ENCODE measurements at places on chromosomes 7 and 10.

DNA sequence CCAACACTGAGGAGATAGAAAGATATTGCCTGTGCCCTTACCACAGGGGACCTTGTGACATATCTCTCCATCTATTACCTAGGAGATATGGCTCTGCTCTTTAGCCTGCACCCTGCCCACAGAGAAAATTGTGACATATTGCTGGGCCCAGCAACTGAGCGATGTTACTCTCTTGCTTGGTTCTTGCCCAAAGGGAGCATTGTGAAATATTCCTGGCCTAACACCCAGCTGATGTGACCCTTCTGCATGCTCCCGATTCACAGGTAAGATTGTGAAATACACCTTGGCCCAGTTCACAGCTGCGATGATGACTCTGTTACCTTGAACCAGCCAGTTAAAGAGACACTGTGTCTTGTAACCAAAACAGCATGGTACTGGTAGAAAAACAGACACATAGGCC is 37.2 kb upstream of the ZNF107 start:
- H3K36me3 ChIP-seq = no peaks in the 10 kb centered on the region
- no peak overlapping the region for H3K4me3 ChIP-seq
- H3K27ac ChIP-seq = no peak overlapping the region
- no peaks in the 10 kb centered on the region for H3K27me3 ChIP-seq

DNA sequence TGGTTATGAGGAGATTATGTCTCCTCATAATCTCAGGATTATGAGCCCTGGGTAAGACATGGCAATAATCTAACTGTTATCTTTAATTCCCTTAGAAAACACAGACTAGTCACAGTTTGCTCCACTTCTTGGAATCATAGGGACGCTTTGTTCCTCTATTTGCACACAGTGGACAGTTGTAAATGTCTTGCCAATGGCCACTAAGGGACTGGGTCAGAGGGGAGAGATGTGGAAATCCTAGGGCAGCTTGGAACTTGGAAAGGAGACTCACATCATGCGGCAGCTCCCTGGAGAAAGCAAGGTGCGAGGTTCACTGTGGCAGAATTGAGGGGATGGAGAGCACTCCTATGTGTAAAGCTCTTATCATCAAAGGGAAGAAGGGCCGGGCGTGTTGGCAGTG is 266.1 kb downstream of the PRPF18 start:
- no peak overlapping the region for H3K27ac ChIP-seq
- H3K4me1 ChIP-seq = no peaks in the 10 kb centered on the region
- no peak for DNase-seq
- H3K27me3 ChIP-seq = no peaks in the 10 kb centered on the region

GRCh38 chr10:4527281-4527970 is 298.6 kb upstream of the AKR1E2 start:
- no peak for DNase-seq
- no peak overlapping the region for H3K27ac ChIP-seq
- H3K4me1 ChIP-seq = no peaks in the 10 kb centered on the region
- no peak overlapping the region for H3K4me3 ChIP-seq
- H3K36me3 ChIP-seq = no peaks in the 10 kb centered on the region

DNA sequence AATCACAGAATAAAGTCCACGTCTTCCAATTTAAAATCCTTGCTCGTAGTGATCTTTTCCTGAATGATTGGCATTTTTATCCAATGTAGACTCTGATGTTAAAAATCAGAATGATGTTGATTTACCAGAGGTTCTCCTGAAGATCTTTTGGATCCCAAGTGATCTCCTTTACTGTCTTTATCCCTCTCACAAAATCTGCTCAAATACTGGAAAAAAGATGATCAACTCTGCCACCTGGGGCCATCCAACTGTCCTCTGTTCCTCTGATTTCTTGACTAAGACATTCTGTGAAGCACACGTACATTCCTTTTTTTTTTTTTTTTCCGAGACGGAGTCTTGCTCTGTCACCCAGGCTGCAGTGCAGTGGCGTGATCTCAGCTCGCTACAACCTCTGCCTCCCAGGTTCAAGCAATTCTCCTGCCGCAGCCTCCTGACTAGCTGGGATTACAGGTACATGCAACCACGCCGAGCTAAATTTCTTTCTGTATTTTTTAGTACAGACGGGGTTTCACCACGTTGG is 18.0 kb upstream of the ADRB1 start:
- DNase-seq = no peak
- H3K4me1 ChIP-seq = peaks cover 5% of the 10 kb centered on the region
- peaks cover 3% of the 10 kb centered on the region for H3K27me3 ChIP-seq
- H3K27ac ChIP-seq = no peak overlapping the region
- H3K4me3 ChIP-seq = no peak overlapping the region
- H3K36me3 ChIP-seq = no peaks in the 10 kb centered on the region

GRCh38 chr7:91327346-91327745 is 63.1 kb downstream of the FZD1 start:
- H3K36me3 ChIP-seq = no peaks in the 10 kb centered on the region
- no peak for DNase-seq
- H3K4me3 ChIP-seq = no peak overlapping the region
- no peaks in the 10 kb centered on the region for H3K4me1 ChIP-seq
- no peaks in the 10 kb centered on the region for H3K27me3 ChIP-seq
- H3K27ac ChIP-seq = no peak overlapping the region

DNA sequence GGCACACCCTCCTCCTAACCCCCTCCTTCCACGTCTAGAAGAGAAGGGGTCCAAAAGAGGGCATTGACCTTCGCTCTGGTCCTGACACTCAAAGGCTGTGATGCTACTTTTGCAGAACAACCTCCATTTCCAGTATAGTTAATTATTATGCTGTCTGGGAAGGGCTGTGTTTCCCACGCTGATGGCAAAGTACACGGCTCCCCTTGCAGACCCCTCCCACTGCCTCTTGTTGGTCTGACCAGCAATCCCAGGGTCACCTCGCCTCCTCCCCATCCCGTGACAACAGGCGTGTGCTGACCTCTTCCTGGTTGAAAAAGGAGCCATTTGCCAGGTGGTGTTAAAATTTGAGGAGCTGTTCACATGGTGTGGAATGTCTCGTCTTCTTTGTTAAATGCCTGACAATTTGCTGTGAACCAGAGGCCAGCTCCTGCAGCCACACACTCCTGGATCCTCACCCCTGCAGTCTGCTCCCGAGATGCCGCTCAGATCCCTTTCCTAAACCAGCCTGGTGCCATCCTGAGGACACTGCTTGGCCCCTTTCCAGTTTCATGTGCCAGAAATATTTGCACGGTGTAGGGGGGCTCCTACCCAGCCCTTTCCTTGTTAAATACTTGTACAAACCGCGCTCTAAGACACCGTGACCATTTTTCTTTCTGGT is 321.7 kb downstream of the WDR37 start:
- no peak overlapping the region for H3K4me3 ChIP-seq
- no peak for DNase-seq
- H3K27ac ChIP-seq = no peak overlapping the region

GRCh38 chr7:46537191-46537905 is 616.3 kb upstream of the IGFBP3 start:
- no peak overlapping the region for H3K4me3 ChIP-seq
- no peaks in the 10 kb centered on the region for H3K36me3 ChIP-seq
- no peaks in the 10 kb centered on the region for H3K4me1 ChIP-seq
- no peak overlapping the region for H3K27ac ChIP-seq
- no peaks in the 10 kb centered on the region for H3K27me3 ChIP-seq

- H3K27me3 ChIP-seq = no peaks in the 10 kb centered on the region
- H3K4me1 ChIP-seq = no peaks in the 10 kb centered on the region
- H3K36me3 ChIP-seq = no peaks in the 10 kb centered on the region
Measured at GRCh38 chr10:125037145-125037877, 95.4 kb downstream of the ZRANB1 start.

GRCh38 chr7:28037220-28038010 is 143.2 kb downstream of the JAZF1 start:
- DNase-seq = no peak
- H3K36me3 ChIP-seq = no peaks in the 10 kb centered on the region
- no peaks in the 10 kb centered on the region for H3K4me1 ChIP-seq
- H3K4me3 ChIP-seq = no peak overlapping the region
- H3K27ac ChIP-seq = no peak overlapping the region

DNA sequence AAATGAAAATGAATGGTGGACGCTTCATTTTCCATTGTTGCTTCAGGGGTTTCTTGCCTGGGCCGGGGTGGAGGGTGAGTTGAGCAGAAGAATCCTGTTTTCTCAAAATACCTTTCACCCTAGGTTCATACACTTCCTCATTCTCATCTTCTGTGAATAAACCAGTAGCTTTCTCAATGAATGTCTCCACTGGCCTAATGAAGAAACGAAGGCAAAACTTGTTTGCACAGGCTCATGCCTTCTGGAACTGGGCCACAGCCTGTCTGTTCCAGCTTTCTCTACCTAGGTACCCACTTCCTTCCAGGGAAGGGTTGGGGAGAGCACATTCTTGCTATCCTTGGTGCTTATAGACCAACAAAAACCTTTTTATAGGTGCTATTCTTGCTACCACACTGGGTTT is 21.3 kb downstream of the STMP1 start:
- H3K36me3 ChIP-seq = no peaks in the 10 kb centered on the region
- no peak overlapping the region for H3K4me3 ChIP-seq
- no peak for DNase-seq
- no peaks in the 10 kb centered on the region for H3K4me1 ChIP-seq
- no peak overlapping the region for H3K27ac ChIP-seq
- no peaks in the 10 kb centered on the region for H3K27me3 ChIP-seq

GRCh38 chr7:129017933-129018538 is 36.9 kb downstream of the TNPO3 start:
- H3K4me3 ChIP-seq = no peak overlapping the region
- no peaks in the 10 kb centered on the region for H3K4me1 ChIP-seq
- no peak overlapping the region for H3K27ac ChIP-seq
- no peaks in the 10 kb centered on the region for H3K27me3 ChIP-seq

- no peak for DNase-seq
- no peaks in the 10 kb centered on the region for H3K4me1 ChIP-seq
- H3K27me3 ChIP-seq = peaks cover 4% of the 10 kb centered on the region
Measured at GRCh38 chr7:17640730-17641377, 299.4 kb downstream of the SNX13 start.

DNA sequence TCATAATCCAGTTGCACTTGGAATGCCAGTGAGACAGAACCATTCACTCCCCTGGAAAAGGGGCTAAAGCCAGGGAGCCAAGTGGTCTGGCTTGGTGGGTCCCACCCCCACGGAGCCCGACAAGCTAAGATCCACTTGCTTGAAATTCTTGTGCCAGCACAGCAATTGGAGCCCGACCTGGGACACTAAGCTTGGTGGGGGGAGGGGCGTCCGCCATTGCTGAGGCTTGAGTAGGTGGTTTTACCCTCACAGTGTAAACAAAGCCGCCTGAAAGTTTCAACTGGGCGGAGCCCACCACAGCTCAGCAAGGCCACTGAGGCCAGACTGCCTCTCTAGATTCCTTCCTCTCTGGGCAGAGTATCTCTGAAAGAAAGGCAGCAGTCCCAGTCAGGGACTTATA is 200.7 kb upstream of the NPSR1 start:
- H3K4me3 ChIP-seq = no peak overlapping the region
- H3K36me3 ChIP-seq = no peaks in the 10 kb centered on the region
- H3K4me1 ChIP-seq = no peaks in the 10 kb centered on the region
- no peaks in the 10 kb centered on the region for H3K27me3 ChIP-seq
- no peak for DNase-seq

- H3K4me1 ChIP-seq = no peaks in the 10 kb centered on the region
- H3K4me3 ChIP-seq = no peak overlapping the region
- no peaks in the 10 kb centered on the region for H3K27me3 ChIP-seq
- no peak for DNase-seq
- no peak overlapping the region for H3K27ac ChIP-seq
- no peaks in the 10 kb centered on the region for H3K36me3 ChIP-seq
Measured at GRCh38 chr7:70349819-70350218, 751.5 kb downstream of the AUTS2 start.

DNA sequence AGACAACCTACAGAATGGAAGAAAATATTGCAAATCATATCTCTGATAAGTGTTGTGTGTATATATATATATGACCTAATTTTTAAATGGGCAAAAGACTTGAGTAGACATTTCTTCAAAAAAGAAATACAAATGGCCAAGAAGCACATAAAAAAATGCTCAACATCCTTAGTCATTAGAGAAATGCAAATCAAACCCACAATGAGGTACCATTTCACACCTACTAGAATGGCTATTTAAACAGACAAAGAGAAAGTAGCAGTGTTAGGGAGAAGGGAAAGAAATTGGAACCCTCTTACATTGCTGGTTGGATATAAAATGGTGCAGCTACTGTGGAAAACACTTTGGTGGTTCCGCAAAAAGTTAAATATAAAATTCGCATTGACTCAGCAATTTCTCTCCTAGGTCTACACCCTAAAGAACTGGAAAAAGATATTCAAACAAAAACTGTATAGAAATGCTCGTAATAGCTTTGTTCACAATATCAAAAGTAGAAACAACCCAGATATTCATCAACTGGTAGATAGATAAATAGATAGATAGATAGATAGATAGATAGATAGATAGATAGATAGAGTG is 16.3 kb downstream of the ACSL5 start:
- H3K4me3 ChIP-seq = no peak overlapping the region
- H3K4me1 ChIP-seq = peaks cover 12% of the 10 kb centered on the region
- H3K27me3 ChIP-seq = no peaks in the 10 kb centered on the region
- peak overlapping the region; percentile 54 for H3K27ac ChIP-seq
- peaks cover 9% of the 10 kb centered on the region for H3K36me3 ChIP-seq
- DNase-seq = no peak

GRCh38 chr7:40015790-40016296 is 65.8 kb downstream of the CDK13 start:
- no peak for DNase-seq
- no peak overlapping the region for H3K27ac ChIP-seq
- no peak overlapping the region for H3K4me3 ChIP-seq
- H3K4me1 ChIP-seq = no peaks in the 10 kb centered on the region
- H3K36me3 ChIP-seq = peaks cover 13% of the 10 kb centered on the region
- H3K27me3 ChIP-seq = no peaks in the 10 kb centered on the region

DNA sequence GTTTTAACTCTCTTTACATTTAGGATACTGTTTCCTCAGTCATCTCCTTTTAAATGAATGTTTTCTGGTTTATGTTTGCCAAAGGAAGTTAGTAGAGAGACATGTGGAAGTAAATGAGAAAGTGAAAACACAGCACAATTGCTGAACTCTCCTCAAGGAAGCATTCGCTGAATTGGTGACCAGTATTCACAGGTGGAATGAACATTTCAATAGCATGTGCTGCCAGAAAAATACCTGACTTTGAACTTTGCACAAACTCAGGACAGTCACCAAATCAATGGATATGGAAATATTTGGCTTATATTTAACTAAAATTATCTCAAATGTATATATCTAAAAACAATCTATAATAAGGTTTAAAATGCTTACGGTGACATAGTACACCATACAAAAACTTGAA is 28.5 kb downstream of the TSPAN12 start:
- H3K36me3 ChIP-seq = no peaks in the 10 kb centered on the region
- no peak overlapping the region for H3K27ac ChIP-seq
- no peak overlapping the region for H3K4me3 ChIP-seq
- no peaks in the 10 kb centered on the region for H3K4me1 ChIP-seq
- DNase-seq = no peak

DNA sequence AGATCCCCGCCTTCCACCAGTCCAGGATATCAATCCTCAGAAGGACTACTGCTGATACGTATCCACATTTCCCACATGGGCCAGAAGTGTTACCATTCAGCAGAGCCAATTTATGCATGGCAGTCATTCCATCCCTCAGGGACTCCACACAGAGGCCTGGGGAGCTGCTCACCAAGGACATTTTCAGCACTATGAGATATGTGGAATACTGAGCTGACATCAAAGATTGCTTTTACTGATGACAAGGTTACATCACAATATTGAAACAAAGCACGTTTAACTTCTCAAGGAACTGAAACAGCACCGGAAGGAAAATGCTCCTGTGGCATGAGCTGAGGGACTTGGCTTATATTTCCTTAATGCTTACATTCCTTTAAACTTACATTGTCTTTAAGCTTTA is 335.1 kb downstream of the BMPER start:
- H3K4me1 ChIP-seq = no peaks in the 10 kb centered on the region
- H3K27me3 ChIP-seq = no peaks in the 10 kb centered on the region
- H3K27ac ChIP-seq = no peak overlapping the region
- H3K36me3 ChIP-seq = no peaks in the 10 kb centered on the region
- DNase-seq = no peak

Data from effector memory CD4-positive, alpha-beta T cell (primary cell).